ENCODE measurements at places on chromosomes 1 and 21.

DNA sequence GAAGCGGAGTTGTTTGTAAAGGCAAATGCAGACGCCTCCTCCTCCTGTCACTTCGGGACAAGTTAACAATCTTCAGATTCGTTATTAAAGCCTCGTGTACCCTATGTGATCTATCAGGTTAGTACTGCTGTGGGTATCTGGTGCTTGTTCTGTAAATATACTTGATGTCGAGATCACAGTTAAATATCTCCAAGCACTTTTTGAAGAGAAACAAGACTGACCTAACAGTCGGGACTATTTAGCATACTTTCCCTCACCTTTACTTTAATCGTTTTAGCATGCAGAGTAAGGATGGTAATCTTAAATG lies 710 bp downstream of the KLHL20 start:
- DNase-seq, result no peak

DNA sequence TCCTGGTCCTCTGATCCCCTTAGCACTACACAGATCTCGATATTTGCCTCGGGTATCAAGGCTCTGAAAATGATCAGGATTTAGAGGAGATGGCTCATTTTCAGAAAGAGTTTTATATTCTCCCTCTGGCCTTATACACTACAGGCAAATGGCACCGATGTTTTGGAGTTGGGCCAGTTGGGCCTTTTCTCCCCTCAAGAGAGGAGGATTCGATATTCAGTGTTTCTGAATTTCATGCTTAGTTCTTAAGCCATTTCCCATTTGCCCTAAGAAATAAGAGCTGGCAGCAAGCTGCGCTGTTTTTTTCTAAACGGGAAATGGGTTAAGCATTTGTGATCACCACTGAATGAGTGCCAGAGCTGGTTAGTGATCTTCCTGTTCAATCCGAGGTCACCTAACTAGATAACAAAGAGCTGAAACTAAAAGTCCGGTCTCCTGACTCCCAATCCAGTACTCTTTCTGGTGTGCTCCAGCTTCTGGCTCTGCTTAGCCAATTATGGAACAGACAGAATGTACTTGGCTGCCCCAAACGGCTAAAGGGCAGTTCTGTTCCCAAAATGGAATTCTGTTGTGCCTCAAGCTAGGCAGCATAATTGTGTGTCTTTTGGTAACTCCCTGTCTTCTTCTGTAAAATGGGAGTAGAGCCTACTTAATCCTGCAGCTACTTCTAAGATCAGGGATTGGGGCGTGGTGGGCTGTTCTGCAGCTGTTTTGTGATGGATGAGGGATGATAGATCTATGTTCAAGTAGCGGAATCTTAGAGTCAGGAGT lies 1.2 kb upstream of the CPT2 start:
- no peak for DNase-seq

- DNase-seq, result no peak
Measured at GRCh38 chr1:71046891-71047634, 553 bp downstream of the PTGER3 start.

DNA sequence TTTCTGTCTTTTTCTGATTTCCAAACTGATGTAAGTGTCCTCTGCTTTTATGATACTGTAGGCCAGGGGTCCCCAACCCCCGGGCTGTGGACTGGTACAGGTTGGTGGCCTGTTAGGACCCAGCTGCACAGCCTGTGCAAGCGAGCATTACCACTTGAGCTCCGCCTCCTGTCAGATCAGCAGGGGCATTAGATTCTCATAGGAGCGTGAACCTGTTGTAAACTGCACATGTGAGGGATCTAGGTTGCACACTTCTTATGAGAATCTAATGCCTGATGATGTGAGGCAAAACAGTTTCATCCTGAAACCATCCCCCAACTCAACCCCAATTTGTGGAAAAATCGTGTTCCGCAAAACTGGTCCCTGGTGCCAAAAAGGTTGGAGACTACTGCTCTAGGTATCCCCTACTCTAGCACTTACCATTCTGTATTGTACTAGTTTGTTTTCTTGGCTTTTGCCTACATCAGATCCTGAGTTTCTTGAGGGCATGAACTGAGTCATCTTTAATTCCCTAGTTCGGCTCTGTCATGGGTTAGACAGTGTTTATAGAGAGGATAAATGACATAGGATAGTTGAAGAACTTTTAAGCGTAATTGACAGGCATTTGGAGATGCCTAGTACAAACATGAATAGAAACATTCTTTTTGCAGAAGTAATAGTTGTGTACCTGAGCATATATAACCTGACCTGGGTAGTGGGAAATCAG lies 4.1 kb downstream of the ABCD3 start:
- no peak for DNase-seq

- no peak for DNase-seq
Measured at GRCh38 chr1:118209648-118210047, 24.6 kb upstream of the SPAG17 start.

DNA sequence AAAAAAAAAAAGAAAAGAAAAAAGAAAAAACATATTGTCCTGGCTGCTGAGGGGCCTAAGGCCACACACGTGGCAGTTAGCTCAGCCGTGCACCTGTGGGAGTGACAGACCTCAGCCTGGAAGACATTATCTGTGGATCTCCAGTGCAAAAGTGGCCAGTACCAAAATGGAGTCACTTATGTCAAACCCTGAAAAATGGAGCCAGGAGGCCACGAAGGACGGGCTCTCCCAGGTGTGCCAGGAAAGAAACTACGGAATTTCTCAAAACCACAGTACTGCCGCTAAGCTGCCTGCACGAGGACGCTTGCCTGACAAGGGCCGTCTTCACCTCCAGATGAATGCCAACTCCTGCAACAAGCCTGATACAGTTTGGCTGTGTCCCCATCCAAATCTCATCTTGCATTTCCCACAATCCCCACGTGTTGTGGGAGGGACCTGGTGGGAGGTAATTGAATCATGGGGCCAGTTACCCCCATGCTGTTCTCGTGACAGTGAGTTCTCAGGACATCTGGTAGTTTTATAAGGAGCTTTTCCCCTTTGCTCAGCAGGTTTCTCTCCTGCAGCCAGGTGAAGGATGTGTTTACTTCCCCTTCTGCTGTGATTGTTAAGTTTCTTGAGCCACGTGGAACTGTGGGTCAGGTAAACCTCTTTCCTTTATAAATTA lies 5.3 kb upstream of the MIB2 start:
- DNase-seq, result no peak

- DNase-seq, result no peak
Measured at GRCh38 chr1:178407655-178408054, 89.1 kb downstream of the CLEC20A start.

- no peak for DNase-seq
Measured at GRCh38 chr1:23574265-23574754, 15.0 kb upstream of the ID3 start.

DNA sequence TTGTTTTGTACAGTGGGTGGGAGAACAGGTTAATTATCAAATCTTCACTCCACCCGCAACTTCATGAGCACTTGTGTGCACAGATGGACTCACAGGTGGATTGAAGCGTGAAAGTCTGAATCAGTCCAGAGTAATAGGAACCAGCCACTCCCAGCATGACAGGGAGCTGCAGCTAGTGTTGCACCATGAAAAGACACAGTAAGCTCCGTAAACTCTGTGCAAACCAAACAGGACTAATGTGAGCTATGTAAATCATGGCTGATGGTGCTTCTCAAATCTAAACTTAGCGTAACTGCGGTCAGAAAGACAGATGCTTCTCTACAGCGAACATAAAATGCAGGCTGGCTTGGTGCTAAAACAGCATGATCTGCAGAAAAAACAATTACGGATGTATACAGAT lies 114.4 kb downstream of the CENPF start:
- no peak for DNase-seq

DNA sequence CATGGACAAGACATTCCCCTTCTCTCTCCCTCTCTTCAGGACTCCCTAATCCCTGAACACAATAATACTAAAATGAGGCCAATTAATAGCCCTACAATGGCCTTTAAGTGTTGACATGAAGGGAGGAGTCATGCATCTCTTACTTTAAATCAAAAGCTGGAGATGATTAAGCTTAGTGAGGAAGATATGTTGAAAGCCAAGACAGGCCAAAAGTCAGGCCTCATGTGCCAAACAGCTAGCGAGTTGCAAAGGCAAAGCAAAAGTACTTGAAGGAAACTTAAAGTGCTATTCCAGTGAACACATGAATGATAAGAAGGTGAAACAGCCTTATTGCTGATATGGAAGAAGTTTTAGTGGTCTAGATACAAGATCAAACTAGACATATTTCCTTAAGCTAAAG lies 49.5 kb upstream of the CD46 start:
- DNase-seq, result no peak

GRCh38 chr1:223323491-223324484 lies 40.2 kb downstream of the SUSD4 start:
- DNase-seq, result no peak

- DNase-seq, result no peak
Measured at GRCh38 chr1:115314092-115314491, 24.0 kb downstream of the NGF start.

DNA sequence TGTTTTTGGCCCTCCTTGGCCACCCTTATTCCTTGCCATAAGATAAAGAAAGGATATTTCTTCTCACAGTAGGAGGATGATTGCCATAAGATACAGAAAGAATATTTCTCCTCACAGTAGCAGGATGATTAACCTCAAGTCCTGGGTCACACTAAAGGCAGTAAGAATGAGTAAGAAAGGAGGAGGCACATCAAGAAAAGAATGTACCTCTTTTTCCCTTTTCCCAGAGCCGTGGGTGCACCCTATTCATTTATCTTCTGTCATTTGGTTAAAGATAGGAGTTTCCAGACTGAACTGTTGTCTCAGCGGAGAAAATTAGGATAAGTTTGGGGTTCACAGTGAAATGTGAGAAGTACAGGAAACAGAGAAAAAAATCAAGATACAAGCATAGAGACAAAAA lies 52.5 kb downstream of the LRRC8C start:
- DNase-seq, result no peak

DNA sequence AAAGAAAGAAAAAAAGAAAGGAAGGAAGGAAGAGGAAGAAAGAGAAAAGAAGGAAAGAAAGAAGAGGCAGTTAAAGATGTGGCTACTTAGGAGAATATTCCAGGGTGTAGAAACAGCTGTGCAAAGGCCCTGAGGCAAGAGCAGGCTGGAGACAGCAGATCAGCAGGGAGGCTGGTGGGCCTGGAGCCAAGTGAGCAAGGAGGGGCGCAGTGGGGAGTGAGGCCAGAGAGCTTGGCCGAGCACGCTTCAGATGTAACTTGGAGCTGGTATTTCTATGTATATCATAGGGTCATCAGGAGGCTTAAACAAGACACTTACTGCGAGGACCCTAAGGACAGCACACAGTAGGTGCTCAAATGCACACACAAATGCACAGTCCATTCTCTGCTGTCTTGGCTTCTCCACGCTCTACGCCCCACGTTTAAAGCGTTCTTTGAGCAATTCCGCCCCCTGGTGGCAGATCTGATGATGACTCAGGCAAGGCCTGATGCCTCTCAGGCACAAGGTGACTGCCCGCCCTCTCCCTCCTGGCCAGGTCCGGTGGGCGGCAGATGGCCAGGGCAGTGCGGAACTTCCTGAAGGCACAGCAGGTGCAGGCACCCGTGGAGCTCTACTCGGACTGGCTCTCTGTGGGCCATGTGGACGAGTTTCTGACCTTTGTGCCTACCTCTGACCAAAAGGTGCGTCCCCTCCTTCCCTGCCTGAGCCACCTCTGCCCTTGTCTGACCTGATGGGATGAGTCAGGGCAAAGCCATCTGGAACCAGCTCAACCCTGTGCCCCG lies 11.9 kb upstream of the PADI3 start:
- DNase-seq, result peak; percentile 71

DNA sequence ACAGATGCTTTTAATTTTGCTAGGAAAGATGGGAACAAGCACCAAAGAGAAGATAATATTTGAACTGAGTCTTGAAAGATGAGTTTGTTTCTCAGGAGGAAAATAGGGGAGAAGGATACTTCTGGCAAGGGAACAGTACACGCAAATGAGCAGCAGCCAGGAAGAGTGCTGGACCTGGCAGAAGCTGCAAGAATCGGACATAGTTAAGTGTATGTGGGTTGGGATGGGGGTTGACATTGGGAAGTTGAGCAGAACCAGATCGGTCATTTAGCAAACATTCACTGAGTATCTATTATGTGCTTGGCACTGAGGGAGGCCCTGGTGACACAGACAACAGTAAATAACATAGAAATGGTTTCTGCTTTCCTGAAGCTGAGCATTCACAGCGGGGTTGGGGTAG lies 198.8 kb downstream of the PLPP3 start:
- no peak for DNase-seq

GRCh38 chr1:155529929-155530328 lies 32.7 kb downstream of the ASH1L start:
- no peak for DNase-seq

DNA sequence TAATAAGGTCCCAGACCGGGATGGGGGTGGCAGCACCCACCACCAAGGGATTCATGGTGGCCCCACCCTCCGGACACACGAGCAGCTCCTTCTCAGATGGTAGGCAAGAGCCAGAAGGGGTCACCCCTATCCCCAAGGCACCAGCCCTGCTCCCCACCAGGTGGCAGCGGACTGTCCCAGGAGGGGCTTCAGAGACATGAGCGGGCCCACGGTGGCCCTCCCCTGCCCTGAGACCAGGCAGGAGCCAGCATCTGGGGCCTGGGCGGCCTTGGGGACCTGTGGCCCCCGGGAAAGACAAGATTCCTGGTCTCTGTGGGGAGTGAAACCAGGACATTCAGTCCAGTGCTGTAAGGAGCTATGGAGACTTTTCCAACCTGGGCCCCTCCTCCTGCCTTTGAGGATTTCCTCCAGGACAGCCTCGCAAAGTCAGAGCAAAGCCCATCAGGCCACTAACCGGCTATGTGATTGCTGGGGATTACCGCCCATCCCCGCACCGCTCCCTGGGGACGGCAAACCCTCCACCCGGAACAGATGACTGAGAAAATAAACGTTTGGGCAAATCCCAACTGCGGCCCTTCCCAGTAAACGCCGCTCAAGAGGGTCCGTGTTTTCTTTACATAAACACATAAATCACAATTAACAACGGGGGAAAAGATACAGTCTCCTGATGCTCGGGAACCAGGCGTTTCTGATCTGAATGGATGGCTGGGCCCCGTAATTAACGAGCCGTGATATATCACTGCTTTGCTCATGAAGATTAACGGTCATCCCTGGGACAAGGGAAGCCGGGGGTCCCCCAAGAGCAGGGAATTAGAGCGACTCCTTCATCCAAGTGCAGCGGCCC lies 50.9 kb upstream of the ARHGEF16 start:
- no peak for DNase-seq

- DNase-seq, result no peak
Measured at GRCh38 chr1:68230901-68231626, 1.3 kb downstream of the WLS start.

DNA sequence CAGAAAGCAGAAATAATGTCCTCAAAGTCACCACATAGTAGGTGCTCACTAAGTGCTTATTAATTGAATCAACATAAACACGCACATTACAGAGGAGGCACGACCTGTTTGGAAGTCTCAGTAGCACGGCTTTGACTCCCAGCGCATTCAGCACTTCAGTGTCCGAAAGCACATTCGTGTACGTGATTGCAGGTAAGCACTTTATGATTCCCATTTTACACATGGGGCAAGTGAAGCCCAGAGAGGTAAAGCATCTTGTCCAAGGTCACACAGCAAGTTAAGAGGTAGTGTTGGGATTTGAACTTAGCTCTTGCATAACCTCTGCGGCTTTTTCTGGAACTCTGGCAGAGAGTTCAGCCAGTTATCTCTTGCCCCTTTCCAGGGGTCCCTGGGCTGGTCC lies 85.2 kb upstream of the WNT4 start:
- DNase-seq, result no peak

GRCh38 chr21:39141502-39141901 lies 41.7 kb downstream of the PSMG1 start:
- no peak for DNase-seq

Data from CMK (cell line).